ENCODE measurements at places on chromosomes 7 and 10.
A peak's percentile ranks its signal among the peaks of the same experiment; 100 is the strongest.

- DNase-seq, result no peak
Measured at GRCh38 chr10:121570315-121570714, 27.9 kb downstream of the FGFR2 start.

DNA sequence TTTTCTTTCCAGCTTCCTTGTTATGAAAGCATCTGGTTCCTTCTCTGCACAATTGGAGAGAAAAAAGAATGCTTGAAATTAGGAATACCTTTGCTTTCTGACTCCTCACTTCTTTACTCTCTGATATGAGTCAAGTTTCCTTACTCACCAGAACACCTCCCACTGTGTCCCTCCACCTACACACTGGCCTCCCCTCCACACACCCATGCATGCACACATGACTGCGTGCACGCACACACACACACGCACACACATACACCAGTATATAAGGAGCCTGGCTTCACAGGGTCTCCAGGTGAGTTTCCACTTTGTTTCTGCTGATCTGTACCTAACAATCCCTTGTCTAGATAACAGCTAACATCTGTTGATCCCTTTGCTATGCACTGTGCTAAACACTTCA is 11.4 kb upstream of the PTER start:
- DNase-seq, result no peak

DNA sequence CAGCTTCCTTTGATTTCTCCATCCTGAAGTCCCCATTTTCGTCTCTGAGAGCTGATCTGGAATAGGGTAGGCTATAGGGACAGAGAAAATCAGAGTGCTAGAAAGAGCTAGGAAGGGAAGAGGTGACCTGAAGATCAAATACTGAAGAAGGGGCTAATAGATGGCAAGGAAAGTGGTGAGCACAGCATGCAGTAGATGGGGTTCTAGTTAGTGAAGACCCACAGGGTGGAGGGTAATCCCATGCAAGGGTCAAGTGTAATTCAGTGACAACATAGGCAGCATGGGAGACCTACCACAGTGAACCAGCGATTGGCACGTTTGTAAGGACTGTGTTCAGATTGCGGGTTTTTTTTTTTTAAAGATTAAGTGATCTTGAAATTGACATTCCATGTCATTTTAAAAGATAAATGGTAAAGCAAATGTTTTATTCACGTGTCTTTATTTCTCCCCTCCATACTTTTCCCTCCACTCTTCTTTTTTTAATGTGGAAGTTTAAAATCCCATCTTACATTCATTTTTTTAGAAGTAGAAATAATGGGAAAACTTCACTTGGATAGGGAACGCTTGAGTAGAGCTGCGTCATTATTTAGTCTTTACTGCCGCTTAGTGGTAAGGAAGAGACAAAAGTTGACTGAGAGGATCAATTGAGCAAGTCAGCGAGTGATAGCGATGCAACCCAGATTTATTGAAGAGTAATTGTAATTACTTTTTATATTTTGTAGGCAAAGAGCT is 21.0 kb upstream of the ABI1 start:
- no peak for DNase-seq

GRCh38 chr7:79787623-79788022 is 334.2 kb upstream of the MAGI2 start:
- no peak for DNase-seq

DNA sequence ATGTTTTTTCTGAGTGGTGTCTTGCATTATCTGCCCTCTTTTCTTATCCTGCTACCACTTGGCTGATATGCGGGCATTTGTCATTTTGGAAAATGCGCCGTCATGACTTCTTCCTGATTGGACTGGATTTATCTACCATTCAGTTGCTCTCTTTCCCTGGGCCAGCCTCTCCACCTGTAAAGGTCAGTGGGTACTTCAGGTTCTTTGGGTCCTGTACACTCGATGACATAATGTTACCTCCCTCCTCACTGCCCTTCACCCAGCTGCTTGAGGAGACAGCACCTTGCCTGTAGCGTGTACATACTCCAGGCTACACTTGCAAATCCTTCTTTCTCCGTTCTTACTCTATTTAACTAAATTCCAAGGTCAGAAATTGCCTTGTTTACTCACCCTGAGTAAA is 83.7 kb downstream of the RBM33 start:
- no peak for DNase-seq

GRCh38 chr10:112446855-112447619 is at the start of the genes VTI1A and ZDHHC6:
Gene VTI1A, plus strand, starts transcription at chr10:112447215. Its CDS starts 159 bp downstream, at chr10:112447374.
Gene ZDHHC6, minus strand, starts transcription at chr10:112446914. Its CDS starts 1,478 bp downstream, at chr10:112445436.
- peak; percentile 94 for DNase-seq

GRCh38 chr10:95845411-95845810 is 62.4 kb upstream of the CC2D2B start:
- no peak for DNase-seq

DNA sequence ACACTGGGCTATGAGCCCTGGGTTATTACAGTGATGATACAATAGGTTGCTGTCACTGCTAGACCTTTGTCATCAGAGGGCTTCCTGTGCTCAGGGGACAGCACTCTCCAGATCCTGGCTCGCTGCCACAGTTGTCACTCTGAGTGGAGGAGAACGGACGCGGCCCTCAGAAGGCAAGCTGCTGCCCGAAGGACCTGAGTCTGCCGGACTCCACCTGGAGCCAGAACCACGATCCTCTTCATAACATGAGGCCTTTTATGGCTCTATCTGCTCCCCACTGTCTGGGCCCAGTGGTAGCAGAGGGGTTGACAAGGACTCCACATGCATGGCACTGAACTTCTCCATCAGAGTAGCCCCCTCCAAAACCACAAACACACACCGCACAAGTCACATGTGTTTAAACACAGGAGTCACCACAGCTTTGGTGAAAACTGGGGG is 94.7 kb upstream of the EFCAB10 start:
- peak; percentile 80 for DNase-seq

- DNase-seq, result no peak
Measured at GRCh38 chr7:754531-755412, 27.7 kb upstream of the PRKAR1B start.

GRCh38 chr7:127680983-127681382 is 29.0 kb downstream of the SND1 start:
- DNase-seq, result no peak

- DNase-seq, result no peak
Measured at GRCh38 chr10:86390337-86391120, 23.9 kb upstream of the GRID1 start.

DNA sequence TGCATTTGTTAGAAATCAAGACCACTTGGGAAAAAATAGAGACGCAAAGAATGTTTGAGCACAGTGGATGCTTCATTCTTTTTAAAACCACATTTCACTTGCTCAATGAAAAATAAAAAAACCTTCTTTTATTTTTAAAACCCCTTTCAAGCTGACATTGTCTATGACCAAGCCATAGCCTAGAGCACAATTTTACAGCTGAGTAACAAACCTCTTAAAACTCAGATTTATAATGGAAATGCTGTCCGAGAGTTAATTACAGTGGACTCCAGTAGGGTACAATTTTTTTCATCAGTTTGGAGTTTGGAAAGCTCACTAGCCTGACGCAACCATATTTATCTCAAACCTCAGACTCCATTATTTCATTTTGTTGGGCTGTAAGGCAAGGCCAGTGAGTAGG is 116.3 kb downstream of the RNLS start:
- no peak for DNase-seq

DNA sequence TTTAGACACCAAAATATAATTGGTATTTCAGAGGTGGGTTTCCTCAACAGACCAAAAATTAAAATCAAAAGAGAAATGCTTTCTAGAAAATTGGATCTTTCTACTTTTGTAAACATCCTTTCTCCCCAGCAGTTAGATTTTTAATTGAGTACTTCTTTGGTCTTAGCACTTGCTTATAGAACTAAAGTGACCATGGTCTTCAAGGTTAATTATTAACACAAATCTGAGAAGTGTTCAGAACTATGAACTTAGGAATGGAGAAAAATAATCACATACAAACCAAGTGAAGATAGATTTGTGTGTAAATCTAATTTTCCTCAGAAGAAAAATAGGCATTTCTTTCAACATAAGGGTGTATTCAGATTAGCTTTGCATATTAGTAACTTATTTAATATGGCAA is 355.4 kb downstream of the ELMO1 start:
- no peak for DNase-seq

DNA sequence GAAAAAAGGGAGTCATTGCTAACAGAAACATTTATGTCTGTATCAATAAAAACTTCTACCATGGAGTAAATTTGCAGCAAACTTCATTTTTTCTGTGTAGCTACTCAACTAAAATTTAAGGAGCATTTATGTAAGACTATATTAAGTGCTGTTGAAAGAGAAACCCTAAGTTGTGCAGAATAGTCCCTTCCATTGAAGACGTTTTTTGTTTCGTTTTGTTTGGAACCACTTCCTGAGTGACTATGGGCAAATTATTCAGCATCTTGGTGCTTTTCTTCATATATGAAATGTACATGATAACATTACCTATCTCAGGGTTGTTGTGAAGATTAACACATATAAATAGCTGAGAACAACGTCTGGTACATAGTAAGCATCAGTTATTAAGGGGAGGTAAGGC is 24.3 kb downstream of the SEM1 start:
- DNase-seq, result no peak

DNA sequence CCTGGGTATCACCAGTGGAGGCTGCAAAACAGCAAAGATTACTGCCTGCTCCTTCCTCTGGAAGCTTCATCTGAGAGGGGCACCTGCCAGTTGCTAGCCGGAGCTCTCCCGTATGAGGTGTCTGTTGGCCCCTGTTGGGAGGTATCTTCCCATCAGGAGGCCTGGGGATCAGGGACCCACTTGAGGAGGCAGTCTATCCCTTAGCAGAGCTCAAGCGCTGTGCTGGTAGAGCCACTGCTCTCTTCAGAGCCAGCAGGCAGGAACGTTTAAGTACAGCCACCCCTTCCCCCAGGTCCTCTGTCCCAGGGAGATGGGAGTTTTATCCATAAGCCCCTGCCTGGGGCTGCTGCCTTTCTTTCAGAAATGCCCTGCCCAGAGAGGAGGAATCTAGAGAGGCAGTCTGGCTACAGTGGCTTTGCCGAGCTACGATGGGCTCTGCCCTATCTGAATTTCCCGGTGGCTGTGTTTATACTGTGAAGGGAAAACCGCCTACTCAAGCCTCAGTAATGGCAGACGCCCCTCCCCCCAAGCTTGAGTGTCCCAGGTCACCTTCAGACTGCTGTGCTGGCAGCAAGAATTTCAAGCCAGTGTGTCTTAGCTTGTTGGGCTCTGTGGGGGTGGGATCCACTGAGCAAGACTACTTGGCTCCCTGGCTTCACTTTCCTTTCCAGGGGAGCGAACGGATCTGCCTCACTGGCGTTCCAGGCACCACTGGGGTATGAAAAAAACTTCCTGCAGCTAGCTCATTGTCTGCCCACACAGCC is 19.6 kb downstream of the SEMA3E start:
- no peak for DNase-seq

GRCh38 chr10:14918964-14919363 is 34.9 kb downstream of the DCLRE1C start:
- DNase-seq, result no peak

GRCh38 chr10:5860066-5860465 is 29.6 kb downstream of the ANKRD16 start:
- DNase-seq, result no peak

- DNase-seq, result no peak
Measured at GRCh38 chr7:96045919-96046318, 273.6 kb downstream of the DYNC1I1 start.

DNA sequence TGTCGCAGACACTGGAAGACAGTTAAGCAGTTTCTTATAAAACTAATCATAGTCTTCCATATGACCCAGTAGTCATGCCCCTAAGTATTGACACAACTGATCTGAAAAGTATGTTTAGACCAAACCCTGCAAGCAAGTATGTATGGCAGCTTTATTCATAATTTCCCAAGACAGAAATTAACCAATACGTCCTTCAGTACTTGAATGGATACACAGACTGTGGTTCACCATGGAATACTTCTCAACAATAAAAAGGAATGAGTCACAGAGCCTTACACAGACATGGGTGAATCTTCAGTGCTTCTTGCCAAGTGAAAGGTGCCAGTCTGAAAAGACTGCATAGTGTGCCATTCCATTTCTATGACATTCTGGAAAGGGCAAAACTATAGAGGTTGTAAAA is 50.2 kb upstream of the AKR1E2 start:
- no peak for DNase-seq

- peak; percentile 67 for DNase-seq
Measured at GRCh38 chr10:113108194-113108835, 158.3 kb downstream of the TCF7L2 start.

DNA sequence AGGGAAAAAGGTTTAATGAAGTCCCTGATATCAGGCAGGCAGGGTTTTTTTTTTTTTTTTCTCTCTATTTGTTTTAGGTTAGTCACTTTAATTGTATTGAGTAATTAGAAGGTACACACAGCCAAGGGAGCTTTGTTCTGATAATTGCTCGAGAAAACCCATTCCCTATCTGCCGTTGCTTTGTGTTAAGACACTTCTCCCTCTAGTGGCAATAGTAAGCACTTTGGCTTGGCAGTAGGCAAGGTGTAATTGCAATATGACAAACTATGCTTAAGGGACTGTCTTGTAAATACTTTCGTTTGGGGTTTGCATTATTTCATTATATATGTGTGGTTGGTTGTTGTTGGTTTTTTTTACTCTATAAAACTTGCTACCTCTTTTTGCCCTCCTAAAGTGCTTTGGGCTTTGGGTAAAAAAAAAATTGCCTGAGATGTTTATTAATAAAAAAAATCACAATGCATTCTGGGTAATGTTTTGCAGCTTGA is 113.4 kb downstream of the BTRC start:
- no peak for DNase-seq

- DNase-seq, result no peak
Measured at GRCh38 chr10:110052916-110053315, 45.1 kb downstream of the ADD3 start.

- DNase-seq, result no peak
Measured at GRCh38 chr7:127943541-127944521, 87.4 kb downstream of the LRRC4 start.

DNA sequence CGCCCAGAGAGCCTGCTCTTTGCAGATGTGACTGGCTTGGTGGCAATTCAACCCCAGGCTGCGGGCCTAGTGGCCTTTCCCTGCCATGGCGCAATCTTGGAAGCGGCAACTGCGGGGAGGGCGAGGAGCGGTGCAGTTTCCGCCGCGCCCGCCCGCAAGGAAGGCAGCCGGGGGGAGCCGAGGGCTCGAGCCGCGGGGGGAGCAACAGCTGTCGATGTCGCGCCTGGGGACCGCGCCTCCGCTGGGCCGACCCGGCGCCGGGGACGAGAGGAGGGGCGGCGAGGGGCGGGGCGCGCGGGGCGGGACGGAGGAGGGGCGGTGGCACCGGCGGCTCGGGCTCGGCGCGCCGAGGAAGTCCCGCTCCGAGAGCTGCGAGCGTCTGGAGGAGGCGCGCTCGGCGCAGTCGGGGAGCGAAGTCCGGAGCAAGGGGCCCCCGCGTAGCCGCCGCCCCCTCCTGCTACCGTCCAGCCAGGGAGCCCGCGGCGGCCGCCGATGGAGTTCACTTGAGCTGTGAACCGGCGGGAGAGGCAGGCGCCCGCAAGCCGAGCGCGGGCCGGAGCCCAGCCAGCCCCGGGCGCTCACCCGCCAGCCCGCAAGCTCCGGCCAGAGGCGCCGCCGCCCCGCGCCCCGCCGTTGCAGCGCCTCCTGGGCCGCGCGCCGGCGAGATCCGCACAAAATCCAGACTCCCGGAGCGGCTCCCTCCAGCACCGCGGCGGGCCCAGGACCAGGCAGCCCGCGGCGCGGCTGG is 438.1 kb upstream of the GALNT17 start:
- DNase-seq, result peak; percentile 81

Data from activated CD8-positive, alpha-beta memory T cell treated with anti-CD3 and anti-CD28 coated beads for 24 hours (primary cell).